ENCODE measurements at places on chromosomes 1 and 21.
A peak's percentile ranks its signal among the peaks of the same experiment; 100 is the strongest.

DNA sequence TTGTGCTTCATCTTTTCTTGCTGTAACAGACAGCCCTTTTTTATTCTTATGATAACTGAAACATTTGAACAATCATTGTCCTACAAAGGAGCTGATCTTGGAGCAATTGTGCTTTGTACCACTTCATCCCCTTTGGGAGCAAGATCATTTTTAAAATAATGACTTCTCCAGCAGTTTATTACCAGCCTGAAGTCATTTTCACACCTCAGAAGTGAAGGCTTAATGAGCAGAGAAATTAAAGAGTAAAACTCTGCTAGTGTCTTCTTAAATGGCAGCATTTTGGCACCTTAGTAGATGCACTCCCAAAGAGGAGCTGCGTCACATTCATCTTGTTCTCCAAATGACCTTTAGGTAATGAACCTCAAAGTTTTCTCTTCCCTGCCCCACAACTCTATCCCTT lies 439.6 kb upstream of the CAMK1G start:
- DNase-seq, result no peak

DNA sequence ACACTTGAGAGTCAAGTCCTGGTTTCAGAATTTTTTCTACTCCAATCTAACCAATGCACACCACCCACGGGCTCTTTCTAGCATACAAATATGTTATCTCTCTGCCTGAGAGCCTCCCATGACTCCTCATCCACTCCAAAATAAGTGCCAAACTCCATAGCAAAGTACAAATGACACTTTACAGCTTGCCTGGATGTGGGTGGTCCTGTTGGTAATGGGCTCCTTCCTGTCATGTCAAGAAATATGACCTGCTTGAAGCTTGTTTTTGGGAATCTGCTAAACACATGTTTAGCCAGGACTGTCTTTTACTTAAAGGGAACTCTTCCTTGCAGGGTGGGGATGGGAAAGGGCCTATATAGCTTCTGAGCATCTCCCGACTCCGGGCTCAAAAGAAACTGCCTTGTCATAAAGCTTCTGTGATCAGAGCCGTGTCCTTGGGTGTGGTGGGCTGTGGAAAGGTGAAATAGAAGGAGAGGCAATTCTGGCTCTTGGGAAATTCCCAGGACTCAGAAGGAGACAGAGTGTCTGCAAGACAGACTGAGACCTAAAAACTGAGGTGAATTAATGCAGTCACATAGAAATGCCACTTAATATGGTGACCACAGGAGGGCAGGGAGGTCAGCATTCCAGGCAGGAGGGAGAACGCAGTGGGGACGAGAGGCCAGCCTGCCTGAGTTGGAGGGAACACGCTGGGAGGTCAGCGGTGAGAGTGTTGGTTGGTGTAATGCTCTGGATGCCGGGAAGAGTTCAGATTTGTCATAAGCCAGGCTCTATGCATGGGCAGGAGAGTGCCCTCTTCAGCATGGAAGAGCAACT lies 6.1 kb upstream of the IGFN1 start:
- no peak for DNase-seq

GRCh38 chr1:19346026-19346425 lies 33.9 kb downstream of the SLC66A1 start:
- no peak for DNase-seq

DNA sequence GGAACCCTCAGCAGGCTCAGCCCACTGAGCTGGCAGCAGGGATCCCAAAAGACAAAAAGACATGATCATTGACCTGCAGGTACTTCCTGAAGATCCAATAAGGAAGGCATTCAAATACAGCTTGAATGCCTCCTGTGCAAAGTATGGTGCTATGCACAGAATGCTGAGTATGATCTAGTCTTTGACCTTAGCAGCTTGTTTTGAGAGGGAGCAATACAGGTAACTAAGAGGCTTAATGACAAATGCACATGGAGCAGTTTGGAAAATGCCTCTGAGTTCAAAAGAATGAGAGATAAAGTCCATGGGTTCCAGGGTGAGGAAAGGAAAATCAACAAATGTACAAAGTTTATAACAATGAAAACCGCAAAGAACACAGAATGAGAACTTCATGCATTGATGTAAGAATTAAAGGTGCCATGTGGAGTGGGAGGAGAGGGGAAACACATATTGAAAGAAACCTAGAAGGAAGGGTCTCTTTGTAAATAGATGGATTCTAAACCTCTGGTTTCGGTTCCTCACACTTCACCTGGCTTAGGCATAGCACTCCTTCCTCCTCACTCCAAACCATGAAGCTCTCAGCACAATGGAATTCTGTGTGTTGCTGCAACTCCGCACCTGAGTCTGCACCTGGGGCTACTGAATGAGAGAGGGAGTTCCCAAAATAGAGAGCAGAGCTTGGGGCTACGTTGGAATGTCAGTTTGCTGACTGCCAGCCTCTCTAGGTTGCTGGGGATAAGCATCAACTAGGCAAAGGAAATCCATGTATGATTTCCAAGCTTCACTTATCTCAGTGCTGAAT lies 77.6 kb downstream of the PLXNA2 start:
- DNase-seq, result no peak

DNA sequence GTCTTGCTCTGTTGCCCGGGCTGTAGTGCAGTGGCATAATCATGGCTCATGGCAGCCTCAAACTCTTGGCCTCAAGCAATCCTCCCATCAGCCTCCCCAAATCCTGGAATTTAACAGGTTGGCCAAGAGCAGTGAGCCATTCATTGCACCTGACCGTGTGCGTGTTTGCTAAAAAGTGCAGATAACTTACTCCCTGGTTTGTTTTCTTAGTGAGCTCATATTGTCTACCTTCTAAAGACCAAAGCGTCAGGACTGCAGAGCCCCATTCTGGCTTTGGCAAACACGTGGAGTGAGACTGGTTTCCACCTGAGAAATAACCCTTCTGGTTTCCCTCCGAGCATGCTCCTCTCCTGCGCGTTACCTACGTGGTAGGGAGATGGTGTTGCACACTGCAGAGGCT lies 32.2 kb upstream of the CA6 start:
- DNase-seq, result no peak

GRCh38 chr1:220991959-220992704 lies 112.9 kb downstream of the HLX start:
- DNase-seq, result no peak

DNA sequence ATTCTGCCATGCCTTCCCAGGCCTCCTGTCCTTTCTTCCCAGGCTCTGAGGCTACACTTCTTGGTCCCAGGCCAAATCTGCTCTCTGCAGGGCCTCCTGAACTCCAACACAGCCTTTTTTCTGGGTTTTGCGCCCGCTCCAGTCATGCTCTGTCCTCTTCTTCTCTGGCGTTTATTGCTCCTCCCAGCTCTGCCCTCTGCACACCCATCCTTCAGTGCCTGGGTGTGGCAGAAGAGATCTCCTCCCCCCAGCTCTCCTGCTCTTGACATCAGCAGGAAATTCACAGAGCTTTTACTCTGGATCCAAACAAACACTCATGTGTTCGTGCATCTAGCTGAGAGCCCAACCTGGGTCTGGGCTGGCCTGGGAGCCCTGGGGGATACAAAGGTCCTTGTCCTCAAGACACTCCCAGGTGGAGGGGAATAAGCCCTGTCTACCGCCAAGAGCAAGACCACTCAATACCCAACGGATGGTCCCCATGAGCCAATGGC lies 22.9 kb upstream of the EPS8L3 start:
- DNase-seq, result no peak

- DNase-seq, result no peak
These were observed 75.4 kb upstream of the C1orf105 start for GRCh38 chr1:172345077-172345476.

DNA sequence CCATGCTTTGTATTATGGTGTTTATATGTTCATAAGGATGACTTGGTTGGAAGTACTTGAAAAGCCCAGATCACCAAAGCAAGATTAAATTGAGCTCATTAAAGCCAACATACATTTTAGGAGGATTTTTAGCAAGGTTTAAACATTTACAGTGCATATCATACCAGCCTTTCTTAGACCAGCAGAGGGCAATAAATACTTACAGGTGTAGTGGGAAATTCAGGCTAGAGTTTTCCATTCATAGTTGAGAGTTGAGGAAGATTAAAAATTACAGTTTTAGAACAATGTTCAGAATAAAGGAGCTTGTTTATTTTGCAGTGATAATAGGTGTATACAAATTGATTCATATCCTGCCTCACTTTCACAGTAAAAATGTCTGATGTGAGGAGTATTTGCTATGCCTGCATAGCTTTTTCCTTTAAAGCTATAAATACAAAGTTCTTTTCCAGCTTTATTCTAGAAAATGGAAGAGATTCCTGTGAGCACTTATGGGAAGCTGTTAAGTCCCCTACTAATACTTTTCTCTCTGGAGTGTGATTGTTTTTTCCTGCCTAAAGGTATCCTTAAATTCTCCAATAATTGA lies 35.3 kb downstream of the DTL start:
- DNase-seq, result no peak

DNA sequence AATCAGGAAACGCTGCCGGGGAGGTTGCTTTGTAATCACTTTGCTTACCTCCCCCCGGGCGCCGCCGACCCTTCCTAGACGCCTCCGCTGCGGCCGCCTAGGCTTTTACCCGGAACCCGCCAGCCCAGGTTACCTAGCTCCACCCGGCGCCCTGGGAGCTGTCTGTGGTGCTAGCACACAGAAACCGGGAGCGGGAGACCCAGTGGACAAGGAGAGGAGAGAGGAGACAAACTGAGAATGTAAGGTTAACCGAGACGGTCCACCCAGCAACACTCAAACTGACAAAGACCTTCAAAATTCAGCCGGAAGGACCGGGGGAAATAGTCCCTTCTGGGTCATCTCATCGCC lies 9.8 kb downstream of the BARHL2 start:
- peak; percentile 46 for DNase-seq

- DNase-seq, result no peak
These were observed 112.5 kb upstream of the F3 start for GRCh38 chr1:94654031-94654430.

GRCh38 chr1:221468546-221468945 lies 273.3 kb downstream of the DUSP10 start:
- no peak for DNase-seq

DNA sequence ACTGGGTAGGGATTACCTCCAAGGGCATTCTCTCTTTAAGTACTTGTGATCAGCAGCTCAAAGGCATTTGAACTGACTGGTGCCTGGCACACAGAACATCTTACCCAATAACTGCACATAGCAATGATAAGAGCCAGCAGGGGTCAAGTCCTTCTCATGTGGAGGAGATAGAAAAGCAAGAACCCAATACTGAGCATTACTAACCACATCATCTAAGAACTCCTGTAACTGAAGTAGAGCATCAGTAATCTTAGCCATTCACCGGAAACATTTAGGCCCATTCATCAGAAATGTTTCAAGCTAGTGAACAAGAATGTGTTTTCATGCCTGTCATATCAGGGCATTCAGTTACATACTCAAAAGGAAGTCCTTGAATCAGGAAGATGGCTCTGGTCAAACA lies 33.6 kb upstream of the THEM4 start:
- DNase-seq, result no peak

DNA sequence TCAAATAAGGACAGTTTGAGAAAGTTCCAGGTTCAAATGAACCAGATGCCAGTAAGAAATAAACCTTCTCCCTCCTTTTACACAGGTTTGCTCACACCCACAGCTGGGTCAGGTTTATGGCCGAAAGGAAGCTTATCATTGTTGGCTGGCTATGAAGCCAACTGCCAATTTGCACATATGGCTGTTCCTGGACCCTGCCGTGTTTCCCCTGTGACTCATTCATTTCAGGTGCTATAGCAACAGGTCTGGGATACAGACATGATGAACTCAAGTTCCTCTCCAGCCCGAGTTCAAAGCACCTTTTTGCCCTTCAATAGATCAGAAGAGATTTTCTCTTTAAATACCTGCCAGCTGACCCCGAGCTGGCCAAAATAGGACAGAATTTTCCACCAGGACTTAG lies 134.4 kb upstream of the SMYD2 start:
- DNase-seq, result no peak

Measured in activated naive CD4-positive, alpha-beta T cell treated with anti-CD3 and anti-CD28 coated beads, Interleukin-2, amount 10 ng/mL, durations not matched to agents 7 days and 5 days (primary cell).